ENCODE measurements at places on chromosomes 7 and 10. TPM values are rescaled to one million over a fixed set of nuclear protein-coding genes. Genes with fewer than 3 reads are reported as not detected.

DNA sequence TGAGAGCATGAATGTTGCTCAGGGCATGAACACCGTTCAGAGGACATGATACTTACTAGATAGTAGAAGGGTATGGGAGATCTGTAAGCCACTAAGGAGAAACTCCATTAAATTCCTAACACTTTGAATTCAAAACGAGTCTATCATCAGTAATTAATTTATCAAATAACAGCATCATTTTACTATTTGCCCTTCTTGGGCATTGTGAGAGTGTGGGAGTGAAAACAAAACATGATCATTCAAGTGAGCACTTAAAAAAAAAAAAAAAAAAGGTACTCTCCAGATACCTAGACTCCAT, 20.5 kb upstream of the ASB15 start:
- DNase-seq: no peak

DNA sequence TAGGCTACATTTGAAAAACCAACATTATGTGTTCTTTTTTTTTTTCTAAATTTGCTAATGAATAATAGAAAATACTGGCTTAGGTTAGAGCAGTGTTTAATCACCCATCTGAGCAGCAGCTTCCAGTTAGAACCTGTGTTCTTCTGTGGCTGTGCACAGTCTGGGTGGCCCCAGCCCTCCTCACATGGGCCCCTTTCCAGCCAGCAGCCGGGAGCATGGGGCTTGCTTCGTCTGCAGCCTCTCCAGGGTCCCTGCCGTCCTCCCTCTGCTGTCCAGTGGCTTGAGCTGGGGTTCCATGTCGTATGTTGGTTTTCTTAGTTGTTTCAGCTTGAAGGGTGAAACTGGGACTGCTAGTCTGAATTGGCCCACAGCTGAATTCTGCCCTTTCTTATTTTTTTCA, 37.3 kb downstream of the BNIP3 start:
- DNase-seq: no peak

GRCh38 chr7:92876836-92877235, 40.5 kb upstream of the CDK6 start:
- DNase-seq: no peak

GRCh38 chr7:141053626-141054025, 20.2 kb upstream of the TMEM178B start:
- DNase-seq: no peak

The GSTO2 gene
- total RNA-seq: 0.52 TPM

DNA sequence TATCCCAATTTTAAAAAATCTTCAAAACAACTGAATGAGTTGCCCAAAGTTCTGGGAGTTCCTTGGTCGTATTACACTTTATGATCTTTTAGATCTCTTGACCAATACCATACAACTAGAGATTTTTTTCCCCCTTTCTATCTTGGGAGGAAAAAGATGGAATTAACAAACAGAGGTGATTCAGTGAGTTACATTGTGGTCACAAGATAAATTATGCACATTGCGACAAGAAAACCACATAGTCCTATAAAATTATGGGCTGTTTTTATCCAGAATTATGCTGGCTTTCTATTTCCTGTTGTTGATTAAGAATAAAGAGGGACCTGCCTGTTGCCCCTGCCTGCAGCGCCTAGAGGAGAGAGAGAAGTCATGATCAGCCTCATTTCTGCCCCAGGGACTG, 8.2 kb upstream of the SGPL1 start:
- DNase-seq: peak; percentile 42

- DNase-seq: no peak
These were observed 7.0 kb upstream of the NDST2 start for GRCh38 chr10:73818402-73818801.

The ATP6V0A4 gene
- not detected for total RNA-seq

Data from esophagus muscularis mucosa (tissue), 4 donors.